ENCODE measurements at places on chromosomes 13 and 19. TPM values are rescaled to one million over a fixed set of nuclear protein-coding genes. Genes with fewer than 3 reads are reported as not detected.
A peak's percentile ranks its signal among the peaks of the same experiment; 100 is the strongest.

Gene GJA3
- total RNA-seq: not detected

Gene FGF14
- not detected for total RNA-seq

Gene HSPH1
- total RNA-seq: 57.7 TPM

Gene KLHL26
- total RNA-seq: 9.0 TPM

Gene GPR12
- not detected for total RNA-seq

DNA sequence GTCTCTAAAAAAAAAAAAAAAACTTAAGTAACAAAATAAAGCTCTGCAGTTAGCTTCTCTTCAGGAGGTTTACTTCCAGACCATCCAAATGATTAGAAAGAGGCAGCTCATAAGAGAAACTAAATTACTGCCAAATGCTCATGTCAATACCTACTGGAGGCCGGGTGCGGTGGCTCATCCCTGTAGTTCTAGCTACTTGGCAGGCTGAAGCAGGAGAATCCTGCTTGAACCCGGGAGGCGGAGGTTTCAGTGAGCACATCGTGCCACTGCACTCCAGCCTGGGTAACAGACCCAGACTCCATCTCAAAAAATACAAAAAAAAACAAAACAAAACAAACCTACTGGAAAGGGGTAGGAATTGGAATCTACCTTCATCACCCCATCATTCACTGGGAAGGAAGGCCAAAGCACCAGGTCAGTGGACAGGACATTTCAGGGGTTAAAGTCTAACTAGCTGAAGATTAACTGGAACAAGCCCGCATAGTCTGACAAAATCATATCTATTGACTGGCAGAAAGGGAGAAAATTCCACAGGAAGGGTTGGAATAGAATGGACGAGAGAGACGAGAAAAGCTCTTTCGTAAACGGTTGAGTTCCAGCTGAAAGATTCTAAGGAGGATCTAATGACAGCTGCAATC is 1.3 kb downstream of the ZFP14 start:
- DNase-seq: no peak

DNA sequence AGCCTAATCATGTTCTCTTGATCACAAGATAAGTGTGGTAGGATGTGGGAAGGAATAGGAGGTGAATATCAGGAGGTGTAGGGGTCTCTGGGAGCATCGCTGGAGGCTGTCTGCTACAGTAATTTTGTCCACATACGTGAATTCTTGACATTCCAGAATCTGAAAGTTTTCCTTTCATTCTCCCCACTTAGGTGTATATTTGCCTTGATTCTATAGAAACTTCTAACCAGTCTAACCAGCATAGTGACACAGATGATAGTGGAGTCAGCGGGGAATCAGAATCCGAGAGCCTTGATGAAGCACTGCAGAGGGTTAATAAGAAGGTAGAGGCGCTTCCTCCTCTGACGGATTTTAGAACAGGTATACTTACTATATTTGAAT is 106.4 kb downstream of the RNF17 start:
- DNase-seq: no peak

- no peak for DNase-seq
These were observed 62.3 kb upstream of the UQCRFS1 start for GRCh38 chr19:29275266-29275665.

GRCh38 chr13:109233293-109233692 is 553.1 kb downstream of the IRS2 start:
- DNase-seq: no peak

- DNase-seq: no peak
These were observed 14.2 kb upstream of the PDX1 start for GRCh38 chr13:27905650-27906049.

GRCh38 chr19:19591133-19591825 is 27.2 kb downstream of the PBX4 start:
- peak; percentile 21 for DNase-seq

DNA sequence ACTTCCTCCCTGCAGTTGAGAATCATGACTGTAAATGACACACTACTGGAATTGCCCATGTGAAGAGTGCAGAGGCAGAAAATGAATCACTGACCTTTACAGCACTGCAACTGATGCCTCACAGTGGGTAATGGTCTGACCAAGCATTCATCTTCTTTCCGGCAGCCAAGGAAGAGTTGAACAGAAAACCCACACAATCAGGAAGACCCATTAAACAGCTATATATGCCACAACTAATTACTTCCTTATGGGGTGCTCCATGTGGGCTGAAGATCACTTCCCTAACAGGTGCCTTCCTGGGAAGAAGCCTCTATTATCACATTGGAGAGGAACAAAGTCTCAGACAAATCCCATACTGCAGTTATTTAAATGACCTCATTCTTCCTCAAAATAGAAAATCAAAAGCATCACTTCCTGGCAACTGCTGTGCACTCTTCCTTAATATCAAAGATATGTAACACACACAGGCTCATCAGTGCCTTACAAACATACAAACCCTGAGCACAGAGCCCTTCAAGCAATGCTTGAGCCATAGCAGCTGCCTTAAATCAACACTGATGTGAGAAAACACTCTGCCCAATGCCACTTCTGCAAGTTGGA is 45.8 kb downstream of the RUBCNL start:
- no peak for DNase-seq

- DNase-seq: no peak
These were observed 62.8 kb upstream of the CEACAM8 start for GRCh38 chr19:42657556-42657955.

DNA sequence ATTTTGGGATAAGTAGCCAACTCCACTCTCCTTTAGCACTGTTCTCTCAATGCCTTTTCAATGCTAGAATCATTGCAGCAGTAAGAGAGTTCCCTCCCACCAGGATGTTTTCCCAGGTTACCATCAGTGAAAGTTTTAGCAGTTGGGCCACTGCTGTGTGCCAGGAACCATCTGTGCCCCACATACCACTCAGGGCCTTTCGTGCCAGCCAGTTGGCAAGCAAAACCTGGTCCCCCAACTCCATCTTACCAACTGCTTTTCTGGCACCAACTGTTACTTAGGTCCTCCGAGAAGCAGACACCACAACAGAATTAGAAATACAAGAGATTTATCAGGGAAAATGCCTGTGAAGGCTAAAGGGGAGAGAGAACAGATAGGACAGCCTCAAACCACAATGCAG is 533.4 kb upstream of the NBEA start:
- no peak for DNase-seq

- peak; percentile 13 for DNase-seq
These were observed 2.9 kb downstream of the CIC start for GRCh38 chr19:42271861-42272534.

- no peak for DNase-seq
These were observed 1.3 kb upstream of the AKT2 start for GRCh38 chr19:40286235-40286970.

DNA sequence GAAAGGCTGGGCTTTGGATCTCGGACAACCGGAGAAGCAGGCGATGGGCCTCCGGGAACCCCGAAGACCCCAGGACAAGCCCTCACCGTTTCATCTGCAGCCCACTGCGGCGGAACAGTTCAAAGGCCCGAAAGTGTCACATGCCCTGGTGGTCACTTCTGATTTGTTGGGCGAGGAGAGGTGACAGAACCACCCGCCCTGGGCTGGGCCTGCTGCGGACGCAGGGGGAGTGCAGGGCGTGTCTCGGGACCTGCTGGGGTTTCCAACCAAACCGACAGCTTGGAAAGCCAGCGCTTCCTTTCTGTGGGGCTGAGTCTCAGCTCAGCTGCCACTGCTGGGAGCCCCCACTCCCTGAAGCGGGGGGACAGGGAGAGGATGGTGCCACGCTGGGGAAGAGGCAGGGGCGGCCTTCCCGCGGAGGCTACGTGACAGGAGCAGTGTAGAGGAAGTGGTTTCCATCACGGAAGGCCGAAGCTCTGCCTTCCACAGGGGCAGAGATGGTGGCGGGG is 22.8 kb upstream of the ZBTB7A start:
- peak; percentile 37 for DNase-seq

DNA sequence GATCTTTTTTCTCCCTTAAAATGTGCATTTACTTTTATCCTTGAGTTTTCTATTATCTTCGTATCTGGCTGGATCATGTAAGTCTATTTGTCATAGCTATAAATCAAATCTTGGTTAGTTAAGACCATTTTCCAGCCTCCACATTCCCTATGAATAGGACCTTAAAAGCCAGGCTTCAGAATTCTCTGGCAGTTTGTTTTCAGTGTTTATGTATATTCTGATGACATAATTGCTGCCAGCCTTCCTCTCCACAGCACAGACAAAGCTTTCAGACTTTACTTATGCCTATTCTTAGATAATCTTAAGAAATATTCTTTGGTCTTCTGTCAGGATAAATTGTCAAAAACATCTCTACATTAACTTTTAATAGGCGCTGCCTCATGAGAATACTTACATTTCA is 870.8 kb upstream of the SPRY2 start:
- DNase-seq: no peak

DNA sequence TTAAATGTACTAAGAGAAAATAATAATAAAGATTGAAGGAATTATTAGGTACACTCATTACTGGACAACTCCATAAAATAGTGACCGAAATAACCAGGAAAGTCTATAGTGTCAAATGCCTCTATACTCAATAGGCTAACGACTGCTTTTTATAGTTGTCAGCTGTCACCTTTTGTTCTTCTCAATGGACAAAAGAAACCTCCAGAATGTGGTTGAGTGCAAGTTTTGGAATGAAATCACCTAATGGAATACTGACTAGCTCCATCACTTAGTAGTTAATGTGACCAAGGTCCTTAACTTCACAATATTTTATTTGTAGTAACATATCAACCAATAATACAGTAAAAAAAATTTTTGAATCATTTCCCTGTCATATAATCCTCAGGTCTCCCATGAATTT is 18.1 kb downstream of the TSC22D1 start:
- DNase-seq: no peak

DNA sequence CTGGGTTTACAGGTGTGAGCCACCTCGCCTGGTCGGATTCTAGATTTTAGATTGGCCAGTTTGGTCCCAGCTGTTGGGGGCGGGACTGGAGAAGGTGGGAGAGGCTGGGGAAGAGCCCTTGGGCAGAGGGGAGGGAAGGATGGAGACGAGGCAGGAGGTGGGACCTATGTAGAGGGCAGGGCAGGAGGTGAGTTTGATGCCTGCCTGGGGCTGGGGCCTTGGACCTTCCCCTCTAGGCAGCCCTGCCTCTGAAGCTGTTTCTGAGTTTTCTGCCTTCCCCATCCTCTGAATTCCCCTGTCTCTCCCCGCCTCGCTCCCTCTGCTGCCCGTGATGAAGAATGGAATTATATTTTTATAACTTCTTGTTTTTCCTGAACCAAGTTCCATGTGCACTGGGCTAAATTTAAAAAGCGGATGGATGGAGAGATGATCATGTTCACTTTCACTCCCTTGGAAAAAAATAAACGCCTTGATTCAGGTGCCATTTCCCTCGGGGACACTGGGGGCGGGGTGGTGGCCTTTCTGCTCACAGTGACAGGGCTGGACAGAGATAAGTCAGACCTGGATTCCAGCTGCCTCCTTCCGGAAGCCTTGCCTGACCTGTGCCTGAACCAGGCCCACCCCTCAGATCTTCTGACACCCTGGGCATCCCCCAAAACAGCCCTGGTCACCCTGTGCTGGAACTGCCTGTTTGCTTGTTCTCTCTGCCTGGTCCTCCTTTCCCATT is 16.5 kb upstream of the TNFAIP8L1 start:
- DNase-seq: no peak

GRCh38 chr19:47598407-47599349 is 10.3 kb upstream of the BICRA start:
- peak; percentile 33 for DNase-seq

DNA sequence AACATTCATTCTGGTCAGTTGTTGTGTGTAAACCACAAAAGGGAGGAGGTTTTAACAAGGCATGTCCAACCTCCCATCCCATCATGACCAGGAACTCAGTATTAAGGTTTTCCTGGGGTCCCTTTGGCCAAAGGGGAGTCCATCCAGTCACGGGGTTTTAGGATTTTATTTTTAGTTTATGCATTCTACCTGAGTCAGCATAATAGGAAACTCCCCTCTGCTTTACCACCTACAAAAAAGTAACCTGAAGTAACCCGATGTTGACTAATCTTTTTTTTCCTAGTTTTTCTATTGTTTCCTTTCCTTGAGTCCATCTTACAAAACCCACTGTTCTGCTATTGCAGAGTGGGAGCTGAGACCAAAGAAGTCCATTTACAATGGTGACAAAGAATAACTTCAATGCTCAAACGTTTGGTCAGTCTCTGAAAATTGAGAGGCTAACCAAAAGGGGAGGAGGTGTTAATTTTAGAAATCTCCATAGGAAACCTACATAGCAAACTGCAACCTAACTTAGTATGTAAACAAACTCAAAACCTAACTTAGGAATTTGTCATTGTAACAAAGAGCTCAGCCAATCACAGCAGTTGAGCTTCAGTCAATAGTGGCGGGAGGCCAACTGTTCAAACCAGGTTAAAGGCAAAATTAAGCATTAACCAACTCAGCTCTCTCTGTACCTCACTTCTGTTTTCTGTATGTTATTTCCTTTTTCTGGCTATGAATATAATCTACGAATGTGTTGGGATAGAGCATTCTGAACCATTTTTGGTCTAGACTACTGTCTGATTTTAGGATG is 1954.1 kb downstream of the PCDH9 start:
- no peak for DNase-seq

DNA sequence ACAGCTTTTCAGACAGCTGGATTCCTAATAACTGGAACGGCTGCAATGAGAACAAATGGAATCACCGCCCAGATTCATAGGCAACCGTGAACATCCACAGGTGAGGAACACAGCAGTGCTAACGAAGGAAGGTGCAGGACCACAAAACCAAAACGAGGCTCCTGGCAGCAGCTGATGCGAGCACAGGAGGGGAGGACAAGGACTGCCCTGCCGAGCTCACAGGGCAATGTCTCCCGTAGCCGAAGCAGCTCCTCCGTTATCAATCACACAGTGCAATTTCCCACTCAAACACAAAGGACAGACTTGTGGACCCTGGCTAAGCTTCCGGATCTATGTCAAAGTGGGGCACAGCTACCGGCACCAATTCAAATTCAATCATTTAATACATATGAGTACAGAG is 70.6 kb downstream of the STK24 start:
- DNase-seq: no peak

DNA sequence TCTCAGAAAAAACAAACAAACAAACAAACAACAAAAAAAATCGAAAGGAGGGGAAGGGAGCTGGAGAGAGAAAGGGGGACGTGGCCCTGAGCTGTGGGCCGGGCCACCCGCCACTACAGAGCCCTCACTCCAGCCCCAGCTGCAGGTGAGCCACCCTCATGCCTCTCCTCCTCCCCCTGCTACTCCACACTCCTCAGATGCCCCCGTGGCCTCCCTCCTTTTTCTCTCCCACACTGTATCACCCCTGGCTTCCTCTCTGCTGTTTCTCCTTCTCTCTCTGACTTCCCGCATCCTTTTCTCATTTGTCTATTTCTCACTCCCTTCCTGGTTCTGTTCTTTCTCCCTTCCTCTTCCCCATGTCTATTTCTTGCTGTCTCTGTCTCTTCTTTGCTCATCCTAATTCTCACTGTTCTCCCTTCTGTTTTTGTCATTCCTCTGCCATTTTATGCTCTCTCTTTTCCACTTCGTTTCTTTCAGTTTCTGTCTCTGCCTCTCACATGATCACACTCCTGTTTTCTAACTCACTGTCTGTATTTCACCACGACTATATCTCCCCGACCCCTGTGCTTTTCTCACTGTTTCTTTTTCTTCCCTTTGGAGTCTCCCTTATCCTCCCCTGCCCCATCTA is 2.7 kb downstream of the KLK2 start:
- DNase-seq: no peak

All from gastrocnemius medialis (tissue), 4 donors.